Left hindlimb (tissue), 1 donor: ENCODE measurements at places on chromosomes 4 and X.
A peak's percentile ranks its signal among the peaks of the same experiment; 100 is the strongest.

- no peak for DNase-seq
These were observed 69.2 kb downstream of the SORBS2 start for GRCh38 chr4:185742766-185743165.

DNA sequence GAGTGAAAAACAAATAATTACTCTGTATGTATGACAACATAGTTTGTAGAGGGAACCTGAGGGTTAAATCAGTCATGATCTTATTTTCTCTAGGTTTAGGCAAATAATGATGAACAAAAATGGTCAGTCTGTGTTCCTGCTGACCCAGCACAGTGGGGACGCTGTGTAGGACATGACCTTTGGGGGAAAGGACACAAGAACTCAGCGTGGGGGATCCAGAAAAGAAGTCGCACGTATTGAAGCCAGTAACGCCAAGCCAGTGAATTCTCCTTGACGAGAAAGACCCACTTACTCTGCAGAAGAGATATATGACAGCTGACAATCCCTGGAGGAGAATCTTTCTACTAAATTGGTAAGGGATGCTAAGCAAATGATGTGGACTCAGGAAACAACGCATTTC, 36.6 kb downstream of the HELT start:
- no peak for DNase-seq

GRCh38 chr4:90226734-90227133, 99.5 kb downstream of the CCSER1 start:
- DNase-seq, result no peak

DNA sequence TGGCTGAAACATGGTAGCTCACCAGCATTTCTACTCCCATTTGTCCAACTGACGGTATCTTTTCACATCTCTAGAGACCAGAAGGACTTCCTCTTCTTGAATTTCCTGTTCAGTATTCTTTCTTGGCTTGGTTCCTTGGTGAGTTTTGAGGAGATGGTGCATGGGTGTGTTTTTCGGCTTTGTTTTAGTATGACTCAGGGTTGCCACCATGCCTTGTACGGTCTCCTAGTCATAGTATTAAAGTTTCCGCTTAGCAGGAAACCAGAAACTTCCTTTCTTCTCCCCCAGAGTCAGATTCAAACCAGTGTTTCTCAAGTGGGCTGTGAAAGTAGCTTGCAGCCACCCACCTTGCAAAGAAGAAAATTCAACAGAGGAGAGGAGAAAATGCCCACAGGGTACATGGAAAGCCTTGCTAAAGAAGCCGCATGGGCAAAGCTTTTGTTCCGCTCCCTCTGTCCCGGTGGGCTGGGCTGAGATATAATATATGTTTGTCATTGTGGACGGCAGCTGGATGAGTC, 5.7 kb downstream of the CD99 start:
- no peak for DNase-seq

DNA sequence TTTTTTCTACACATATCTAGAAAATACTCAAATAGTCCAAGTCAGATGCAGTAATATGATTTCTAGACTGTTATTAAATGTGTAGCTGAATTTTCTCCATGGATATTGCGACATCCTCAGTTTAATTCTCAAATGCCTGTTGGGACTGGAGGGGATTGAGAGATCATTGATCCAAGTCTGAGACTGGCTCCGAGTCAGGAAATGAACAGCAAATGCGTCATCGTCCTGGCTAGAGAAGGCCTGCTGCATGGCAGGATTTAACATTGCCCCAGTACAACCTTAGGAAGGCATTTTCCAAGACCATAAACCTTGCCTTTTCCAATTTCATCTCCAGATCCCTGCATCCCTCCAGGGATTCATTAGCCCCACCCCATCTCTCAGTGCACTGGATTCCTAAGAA, 56.6 kb upstream of the SLC6A14 start:
- peak; percentile 50 for DNase-seq

DNA sequence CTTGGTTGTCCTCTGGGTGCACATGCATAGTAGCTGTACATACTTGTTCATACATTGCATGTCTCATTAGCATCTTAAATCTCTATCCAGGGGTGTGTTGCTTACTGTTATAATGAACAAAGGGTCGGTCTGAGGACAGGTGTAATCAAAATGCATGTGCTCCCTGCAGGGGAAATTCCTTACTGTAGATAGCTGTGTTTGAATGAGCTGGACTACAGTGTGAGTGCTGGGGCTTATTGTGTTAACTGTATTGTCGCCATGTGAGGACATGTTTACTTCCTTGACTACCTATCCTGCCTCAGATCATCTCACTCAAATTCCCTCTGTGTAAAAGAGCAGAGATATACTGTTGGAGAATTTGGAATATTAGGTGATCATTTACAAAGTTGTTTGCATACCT, 98.7 kb downstream of the KLHL34 start:
- DNase-seq, result no peak

DNA sequence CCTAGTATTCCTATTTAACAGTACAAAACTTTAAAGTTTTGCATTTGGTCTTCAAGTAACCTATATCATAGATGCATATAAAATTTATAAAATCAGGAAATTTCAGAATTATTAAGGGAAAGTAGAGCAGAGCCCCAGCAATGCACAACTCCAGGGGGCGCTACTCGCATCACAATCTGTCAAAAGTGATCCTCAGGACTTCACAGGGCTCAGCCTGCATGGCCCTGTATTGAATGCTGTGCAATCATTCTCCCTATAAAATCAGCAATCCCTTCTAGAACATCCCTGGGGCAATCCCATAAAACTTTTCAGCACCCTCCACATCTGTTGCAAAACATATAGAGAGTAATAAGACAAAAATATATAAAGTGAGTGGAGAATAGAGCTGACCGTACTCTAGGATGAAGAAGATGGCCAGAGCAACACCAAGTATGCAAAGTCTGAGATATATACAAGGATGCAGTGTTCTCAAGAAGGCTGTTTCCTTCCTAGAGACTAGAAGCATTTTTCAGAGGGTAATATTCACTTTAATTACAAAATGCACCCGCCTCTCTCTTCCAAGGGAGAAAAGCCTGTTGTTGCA, 12.5 kb upstream of the PPARGC1A start:
- DNase-seq, result no peak

GRCh38 chrX:39002466-39002865, 201.2 kb downstream of the MID1IP1 start:
- DNase-seq, result no peak

- DNase-seq, result no peak
These were observed 143.6 kb downstream of the COX7B2 start for GRCh38 chr4:46765465-46765864.

GRCh38 chr4:172152284-172152683, 339.1 kb downstream of the GALNTL6 start:
- no peak for DNase-seq

GRCh38 chr4:25943312-25943711, 29.3 kb downstream of the SMIM20 start:
- no peak for DNase-seq

- DNase-seq, result no peak
These were observed 168.4 kb downstream of the CBR4 start for GRCh38 chr4:168841672-168842019.

GRCh38 chr4:71648448-71648847, 135.4 kb downstream of the GC start:
- DNase-seq, result no peak

- DNase-seq, result no peak
These were observed 51.5 kb downstream of the PCGF3 start for GRCh38 chr4:757111-757510.

- DNase-seq, result no peak
These were observed 160.7 kb downstream of the FHIP1A start for GRCh38 chr4:151569650-151570049.
